Stimulated activated CD8-positive, alpha-beta memory T cell treated with anti-CD3 and anti-CD28 coated beads, Interleukin-4, amount 100 ng/mL, for 1 hour (primary cell): ENCODE measurements at places on chromosomes 4 and X.

GRCh38 chr4:92535599-92535998 is 231.8 kb downstream of the GRID2 start:
- DNase-seq, result no peak

DNA sequence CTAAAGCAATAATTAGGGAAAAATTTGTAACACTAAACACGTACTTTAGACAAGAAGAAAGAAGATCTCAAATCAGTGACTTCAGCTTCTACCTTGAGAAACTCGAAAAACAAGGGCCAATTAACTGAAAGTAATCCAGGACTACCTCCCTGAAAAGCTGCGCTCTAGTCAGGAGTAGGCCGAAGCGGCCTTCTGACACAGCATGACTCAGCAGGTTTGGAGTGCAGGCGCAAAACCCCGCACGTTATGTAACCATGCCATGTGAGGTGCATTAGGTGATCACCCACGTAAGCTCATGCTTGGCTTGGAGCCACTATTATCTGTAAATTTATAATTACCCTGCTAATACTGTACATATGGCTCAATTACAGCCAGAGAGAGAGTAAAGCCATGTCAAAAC is 52.8 kb upstream of the CCDC149 start:
- no peak for DNase-seq

DNA sequence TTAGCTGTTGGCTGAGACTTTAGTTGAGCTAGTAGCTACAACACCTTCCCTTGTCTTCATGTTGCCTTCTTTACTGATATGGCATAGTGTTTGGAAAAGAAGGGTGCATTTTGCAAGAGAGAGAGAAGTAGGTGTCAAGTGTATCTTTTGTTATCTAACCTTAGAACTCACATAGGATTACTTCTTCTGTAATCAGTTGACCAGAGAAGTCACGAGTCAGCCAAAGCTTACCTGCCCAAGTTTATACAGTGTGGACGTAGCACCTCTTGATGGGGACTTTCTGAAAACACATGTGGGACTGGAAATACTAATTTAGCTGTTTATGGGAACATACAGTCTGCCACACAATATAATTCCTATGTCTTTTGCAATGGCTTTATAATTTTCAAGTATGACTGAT is 56.0 kb downstream of the UGT8 start:
- no peak for DNase-seq

DNA sequence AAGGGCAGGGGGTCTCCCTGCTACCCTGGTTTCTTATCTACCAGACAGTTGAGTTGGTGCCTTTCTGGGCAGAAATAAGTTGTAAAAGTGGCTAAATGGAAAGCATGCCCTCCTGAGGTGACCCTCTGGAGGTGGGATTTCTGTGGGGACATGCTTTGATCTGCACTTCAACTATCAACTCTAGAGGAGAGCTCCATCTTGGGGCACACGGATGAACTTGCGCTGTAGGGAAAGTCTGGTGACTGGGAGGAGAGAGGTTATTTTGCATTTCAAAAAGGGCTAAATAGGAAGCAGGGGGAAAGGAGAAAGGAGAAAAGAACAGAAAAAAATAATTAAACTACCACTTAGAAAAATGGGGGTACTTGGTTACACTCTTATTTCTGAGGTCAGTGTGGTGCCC is 12.7 kb upstream of the RHOXF2B start:
- DNase-seq, result no peak

DNA sequence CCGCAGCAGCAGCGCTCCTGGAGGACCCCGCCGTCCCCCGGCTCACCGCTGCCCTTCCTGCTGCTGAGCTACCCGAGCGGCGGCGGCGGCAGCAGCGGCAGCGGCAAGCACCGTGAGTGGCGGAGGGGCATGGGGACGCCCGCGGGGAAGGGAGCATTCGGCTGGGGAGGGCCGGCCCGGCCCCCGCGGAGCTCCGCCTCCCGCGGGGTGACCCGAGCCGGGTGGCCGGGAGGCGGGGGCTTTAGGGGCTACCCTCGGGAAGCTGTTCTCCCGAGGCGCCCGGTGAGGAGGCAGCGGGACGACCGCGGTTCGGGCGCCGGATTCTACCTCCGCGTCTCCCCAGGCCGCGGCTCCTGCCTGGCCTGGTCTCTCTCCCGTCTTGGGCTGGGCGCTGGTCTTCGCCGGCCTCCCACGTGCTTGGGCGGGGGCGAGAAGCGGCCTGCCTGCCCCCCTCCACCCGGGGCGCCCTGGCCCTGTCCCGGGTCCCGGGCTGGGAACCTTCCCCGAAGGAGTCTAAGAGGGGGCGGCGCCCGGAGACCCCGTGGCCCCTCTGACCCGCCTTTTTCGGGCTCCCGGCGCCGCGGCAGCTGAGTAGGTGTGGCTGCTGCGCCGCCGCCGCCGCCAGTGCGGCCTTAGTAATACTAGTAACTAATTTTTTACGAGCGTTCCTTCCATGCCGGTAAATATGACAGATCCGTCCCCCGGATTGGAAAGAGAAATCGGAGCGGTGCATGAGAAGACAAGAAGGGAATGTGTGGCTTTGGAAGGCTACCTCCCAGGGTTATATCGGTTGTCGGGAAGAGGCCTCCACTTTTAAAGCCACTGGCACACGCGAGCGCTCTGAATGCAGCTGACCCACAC is 16.4 kb upstream of the RUFY3 start:
- DNase-seq, result no peak

DNA sequence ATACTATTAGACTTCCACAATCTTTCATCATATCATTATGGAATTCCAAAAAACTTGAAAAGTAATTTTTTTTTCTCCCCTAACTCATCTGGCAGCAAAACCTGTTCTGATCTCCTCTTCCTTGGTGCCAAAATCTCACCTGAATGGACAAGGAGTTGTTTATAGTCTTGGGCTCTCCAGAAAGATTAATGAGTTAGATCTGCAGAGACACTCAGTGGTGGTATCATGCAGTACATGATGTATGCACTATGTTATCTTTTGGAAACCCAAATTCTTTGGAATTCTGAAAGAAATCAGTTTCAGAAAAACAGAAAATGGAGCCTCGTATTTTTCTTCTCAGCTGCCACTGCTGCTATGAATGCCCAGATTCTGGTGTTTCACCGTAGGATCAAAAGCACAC is 11.7 kb downstream of the GPM6B start:
- no peak for DNase-seq

- no peak for DNase-seq
Observed at GRCh38 chr4:121168446-121169281, 4.5 kb upstream of the TNIP3 start.

GRCh38 chr4:82784681-82785610 is 13.7 kb downstream of the SCD5 start:
- no peak for DNase-seq

- DNase-seq, result no peak
Observed at GRCh38 chrX:48935301-48935670, 16.5 kb upstream of the PIM2 start.

GRCh38 chr4:75821216-75821615 is 81.0 kb downstream of the PPEF2 start:
- DNase-seq, result no peak

DNA sequence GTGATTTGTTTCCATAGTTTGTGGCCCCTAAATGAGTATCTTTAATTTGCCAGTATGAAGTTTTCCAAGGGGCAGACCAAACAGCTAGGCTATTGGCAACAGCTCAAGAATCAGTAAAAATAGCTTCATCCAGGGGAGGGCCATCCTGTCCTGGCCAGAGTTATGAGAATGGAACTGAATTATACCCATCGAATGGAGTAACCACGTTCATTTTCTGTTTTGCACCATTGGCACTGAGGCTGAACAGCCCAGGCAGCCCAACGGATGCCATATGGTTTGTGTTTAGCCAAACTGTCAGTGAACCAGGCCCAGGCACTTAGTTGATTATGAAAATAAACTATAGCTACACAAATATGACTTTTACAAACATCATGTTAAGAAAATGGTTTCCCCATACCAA is 17.7 kb upstream of the ASB5 start:
- DNase-seq, result no peak

DNA sequence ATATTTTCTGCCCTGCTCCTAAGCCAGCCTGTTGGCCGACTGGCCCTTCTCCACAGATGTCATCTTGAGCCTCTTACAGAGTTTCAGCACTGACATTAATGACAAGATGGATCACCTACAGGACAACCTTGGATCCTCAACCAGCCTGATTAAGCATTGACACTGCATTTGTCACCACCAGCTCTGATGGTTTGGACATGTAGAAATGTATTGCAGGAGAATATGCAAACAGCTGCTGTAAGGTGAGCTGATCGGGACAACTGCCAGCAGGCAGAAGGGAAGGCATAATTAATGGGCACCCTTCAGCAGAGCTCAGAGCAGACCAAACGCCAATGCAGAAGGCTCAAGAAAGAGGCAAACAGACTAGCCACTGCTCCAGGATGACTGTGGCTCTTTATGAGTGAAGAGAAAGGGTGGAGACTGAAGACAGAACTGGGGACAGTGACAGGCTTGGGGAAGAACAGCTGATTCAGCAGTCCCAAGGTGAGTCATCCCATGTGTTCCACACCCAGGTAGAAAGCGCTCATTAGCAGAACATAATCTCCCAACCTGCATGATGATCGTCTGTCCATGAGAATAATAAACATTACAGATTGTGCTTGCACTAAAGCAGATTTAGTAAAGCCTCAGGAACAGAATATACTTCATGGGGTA is 6.7 kb downstream of the CORIN start:
- DNase-seq, result no peak

DNA sequence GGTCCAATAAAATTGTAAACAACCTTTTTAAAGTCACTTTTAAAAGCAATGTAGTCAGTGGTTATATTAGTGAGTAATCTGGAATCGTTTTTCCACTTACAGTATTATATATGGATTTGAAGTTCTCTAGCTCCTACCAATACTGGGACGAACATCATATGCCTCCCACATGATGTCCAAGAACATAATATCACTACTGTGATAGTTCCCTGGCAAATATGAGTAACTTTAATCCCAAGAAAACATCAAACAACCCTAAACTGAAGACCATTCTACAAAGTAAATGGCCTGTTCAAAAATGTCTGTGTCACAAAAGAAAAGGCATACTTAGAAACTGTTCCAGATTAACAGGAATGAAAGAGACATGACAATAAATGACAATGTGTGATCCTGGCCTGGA is 53.6 kb upstream of the FGFBP2 start:
- no peak for DNase-seq

GRCh38 chr4:83207497-83208101 is 77.0 kb downstream of the COQ2 start:
- no peak for DNase-seq

DNA sequence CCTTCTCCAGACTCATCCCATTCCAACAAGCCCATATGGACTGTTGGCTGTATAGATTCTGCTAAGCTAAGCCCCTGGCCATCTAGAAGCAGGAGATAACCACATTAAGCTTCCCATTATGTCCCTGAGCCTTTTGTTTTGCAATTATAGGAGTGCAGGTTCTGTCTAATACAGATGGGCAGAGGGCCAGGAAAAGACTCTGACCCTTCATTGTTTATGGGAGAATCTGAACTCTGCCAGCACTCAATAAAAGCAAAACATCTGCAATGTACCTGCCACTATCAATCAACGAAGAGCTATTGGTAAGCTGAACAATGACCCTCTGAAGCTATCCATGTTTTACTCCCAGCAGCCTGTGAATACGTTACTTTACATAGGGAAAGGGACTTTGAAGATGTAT is 207.3 kb upstream of the CLNK start:
- no peak for DNase-seq

GRCh38 chrX:100407147-100407783 is 2.8 kb downstream of the PCDH19 start:
- no peak for DNase-seq

GRCh38 chr4:1880332-1880731 is 9.1 kb downstream of the NSD2 start:
- DNase-seq, result no peak

DNA sequence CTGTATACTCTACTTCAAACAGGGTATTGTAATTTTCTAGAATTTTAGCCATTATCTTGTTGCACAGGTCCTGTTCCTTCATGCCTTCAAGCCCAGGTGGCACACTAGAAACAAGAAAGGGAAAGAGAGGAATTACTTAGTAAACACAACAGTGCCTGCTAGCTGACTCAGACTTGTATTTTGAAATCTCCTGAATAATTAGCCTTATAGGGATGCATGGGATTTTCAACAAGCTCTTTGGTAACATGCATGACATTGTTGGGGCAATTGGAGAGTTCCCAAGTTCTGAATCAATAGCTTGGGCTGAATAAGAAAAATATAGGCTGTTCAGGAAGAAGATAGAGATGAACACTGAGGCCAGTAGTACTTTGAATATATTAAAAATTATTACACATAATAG is 118.8 kb downstream of the FAM13A start:
- no peak for DNase-seq

DNA sequence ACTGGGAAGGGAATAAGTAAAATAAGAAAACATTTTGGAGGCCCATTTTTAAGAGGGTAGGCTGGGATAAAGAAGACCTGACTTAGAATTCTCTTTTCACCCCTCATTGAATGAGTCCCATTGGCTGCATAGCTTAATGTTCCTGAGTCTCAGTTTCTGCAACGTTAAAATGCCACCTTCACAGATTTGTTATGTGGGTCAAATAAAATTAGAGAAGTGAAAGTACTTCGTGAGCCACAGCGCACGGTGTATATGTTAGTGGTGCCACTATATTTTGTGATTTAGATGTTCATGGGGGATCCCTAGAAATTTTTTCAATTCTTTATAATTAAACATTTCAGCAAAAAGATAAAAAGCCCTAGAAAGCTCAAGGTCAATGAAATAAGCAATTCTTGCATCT is 109.2 kb upstream of the HS3ST1 start:
- DNase-seq, result no peak

DNA sequence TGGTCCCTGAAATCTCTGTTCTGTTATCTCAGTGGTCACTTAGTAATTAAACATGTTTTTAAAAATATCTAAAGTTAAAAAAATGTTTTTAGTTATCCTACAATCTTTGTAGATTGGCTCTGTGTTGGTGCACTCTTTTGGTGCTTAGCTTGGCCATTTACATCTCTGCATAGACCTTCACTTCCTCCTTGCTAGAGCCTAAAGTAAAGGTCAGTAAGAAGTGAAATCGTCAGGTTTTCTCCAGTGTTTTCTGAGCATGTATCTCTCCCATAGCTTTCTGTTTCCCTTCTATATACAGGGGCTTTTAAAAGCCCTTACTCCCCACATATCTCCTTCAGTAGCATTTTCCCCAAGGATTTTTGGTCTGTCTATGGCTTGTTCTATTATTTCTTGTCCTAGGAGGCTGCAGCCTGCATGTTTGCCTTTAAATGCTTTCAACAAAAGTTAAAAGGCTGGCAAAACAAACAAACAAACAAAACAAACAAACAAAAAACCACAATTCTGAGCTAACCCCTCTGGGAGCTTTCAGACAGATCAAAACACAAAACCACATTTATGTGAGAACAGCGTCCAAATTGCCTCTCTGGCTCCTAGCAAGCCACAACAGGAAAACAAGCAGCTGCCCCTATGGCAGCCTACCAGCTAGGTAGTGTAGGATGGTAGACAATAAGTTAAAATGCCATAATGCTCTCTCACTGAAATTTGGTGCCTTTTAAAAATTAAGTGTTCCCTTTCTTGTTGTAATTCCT is 27.3 kb upstream of the GPRASP2 start:
- no peak for DNase-seq

DNA sequence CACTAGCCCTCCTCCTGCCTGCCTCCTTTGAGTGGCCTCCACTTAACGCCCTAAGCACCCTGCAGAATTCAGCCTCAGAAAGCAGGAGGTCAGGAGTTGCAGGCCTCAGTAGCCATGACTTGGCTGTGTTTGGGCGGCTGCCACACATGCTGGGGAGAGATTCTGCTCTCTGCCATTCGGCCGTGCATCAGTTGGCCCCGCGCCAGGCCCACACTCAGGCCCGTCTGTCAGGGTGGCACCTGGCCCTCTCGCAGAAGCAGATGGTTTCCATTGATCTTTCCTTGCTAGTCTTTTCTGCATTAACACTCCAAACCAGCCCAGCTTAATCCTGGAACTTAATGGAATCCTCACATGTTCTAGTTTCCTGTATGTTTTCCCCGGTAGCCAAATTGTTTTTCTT is 30.7 kb upstream of the ATP6AP2 start:
- no peak for DNase-seq
